Adrenal gland (tissue), 19 donors: ENCODE measurements at places on chromosomes 1 and 21. TPM values are rescaled to one million over a fixed set of nuclear protein-coding genes. Genes with fewer than 3 reads are reported as not detected.

GRCh38 chr21:36425286-36425685, 40.1 kb downstream of the CHAF1B start:
- no peak overlapping the region for H3K4me3 ChIP-seq
- H3K4me1 ChIP-seq, result peaks cover 9% of the 10 kb centered on the region
- no peaks in the 10 kb centered on the region for H3K27me3 ChIP-seq
- no peak for DNase-seq
- no peak overlapping the region for H3K27ac ChIP-seq

GRCh38 chr1:101293461-101294051, 56.7 kb downstream of the S1PR1 start:
- no peak overlapping the region for H3K27ac ChIP-seq
- no peak overlapping the region for H3K4me3 ChIP-seq
- DNase-seq, result no peak

Gene FASLG
- total RNA-seq, result 0.11 TPM

DNA sequence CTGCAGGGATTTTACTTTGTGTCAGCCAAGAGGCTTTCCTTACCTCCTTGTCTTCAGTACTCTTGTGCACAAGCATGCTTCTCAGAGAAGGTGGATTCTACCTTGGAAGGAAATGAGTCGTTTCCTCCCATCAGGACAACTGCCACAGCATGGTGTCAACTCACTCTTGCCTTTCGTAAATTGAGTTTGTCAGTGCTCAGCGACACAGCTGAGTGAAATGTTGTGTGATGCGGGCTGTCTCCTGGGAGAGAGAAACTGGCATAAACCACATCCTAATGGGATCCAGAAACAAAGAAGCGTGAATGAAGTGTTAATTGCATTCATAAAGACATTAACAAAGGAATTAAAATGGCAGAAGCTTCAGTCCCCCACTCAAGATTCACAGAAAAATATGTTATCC, 51.5 kb upstream of the SLC22A15 start:
- no peak overlapping the region for H3K27ac ChIP-seq
- no peaks in the 10 kb centered on the region for H3K36me3 ChIP-seq
- H3K27me3 ChIP-seq, result no peaks in the 10 kb centered on the region
- DNase-seq, result no peak

Gene ABCA4
- 0.11 TPM for total RNA-seq

GRCh38 chr1:28244549-28245251, 8.8 kb downstream of the ATP5IF1 start:
- DNase-seq, result no peak
- H3K27ac ChIP-seq, result no peak overlapping the region
- no peaks in the 10 kb centered on the region for H3K27me3 ChIP-seq
- peaks cover 35% of the 10 kb centered on the region for H3K4me1 ChIP-seq

DNA sequence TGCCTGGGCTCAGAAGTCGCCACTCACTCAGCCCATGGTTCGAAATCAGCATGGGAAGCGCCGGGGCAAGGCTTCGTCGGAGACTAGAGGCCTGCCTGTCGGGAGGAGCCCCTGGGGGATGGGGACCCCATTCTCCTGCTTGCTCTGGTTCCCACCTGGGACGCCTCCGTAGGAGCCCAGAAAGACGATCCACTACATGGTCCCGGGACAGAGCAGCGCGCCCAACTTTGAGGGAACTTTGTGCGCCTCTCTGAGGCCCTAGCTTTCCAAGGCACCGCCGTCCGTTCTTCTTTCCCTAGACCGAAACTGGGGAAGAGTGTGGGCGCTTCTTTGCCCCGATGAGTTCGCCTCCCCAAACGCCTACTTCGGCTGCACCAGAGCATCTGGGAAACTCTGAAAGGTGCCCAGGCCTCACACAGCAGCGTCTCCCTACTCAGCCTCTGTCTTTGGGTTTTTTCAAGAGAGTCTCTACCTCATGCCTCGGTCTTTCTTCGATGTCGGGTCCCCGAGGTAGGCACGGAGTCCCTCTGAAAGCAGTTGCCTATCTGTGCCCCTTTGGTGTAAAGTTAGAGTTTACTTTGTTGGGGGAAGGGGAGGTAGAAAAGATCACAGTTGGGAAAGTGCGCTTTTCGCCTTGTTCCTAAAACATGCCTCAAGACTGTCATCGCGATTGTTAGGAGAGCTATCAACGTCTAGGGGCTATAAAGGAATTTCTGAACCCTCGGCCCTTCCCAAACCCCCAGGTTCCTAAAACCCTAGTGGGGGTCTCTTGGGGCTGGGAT, 14.0 kb downstream of the NR5A2 start:
- H3K4me3 ChIP-seq, result no peak overlapping the region
- H3K4me1 ChIP-seq, result no peaks in the 10 kb centered on the region
- H3K27ac ChIP-seq, result no peak overlapping the region
- H3K36me3 ChIP-seq, result no peaks in the 10 kb centered on the region

DNA sequence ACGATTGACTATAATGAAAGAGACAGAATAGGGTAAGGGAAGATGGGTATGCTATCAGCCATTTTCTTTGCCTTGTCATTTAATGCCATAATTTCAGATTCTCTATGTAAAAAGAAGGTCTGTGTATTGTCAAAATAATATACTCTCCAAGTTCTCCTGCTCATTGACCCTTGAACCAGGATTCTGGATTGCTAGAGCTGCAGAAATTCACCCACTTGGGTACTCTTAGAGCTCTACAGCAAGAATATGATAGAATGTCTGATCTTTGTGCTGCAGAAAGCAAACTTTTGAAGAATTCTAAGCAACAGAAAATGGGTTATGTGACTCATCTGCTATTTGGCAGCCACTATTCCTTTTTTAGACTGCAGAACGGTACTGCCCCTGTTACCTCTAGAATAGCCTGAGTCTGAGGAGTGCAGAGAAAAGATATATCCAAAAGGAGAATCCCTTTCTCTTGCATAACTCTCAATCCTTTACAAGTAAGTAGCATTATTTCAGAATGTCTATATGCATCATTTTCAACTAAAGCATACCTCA, 78.2 kb upstream of the TENT5C start:
- H3K27ac ChIP-seq, result no peak overlapping the region
- H3K4me3 ChIP-seq, result no peak overlapping the region
- peaks cover 5% of the 10 kb centered on the region for H3K4me1 ChIP-seq

GRCh38 chr1:233242827-233243483, 52.6 kb downstream of the PCNX2 start:
- no peaks in the 10 kb centered on the region for H3K36me3 ChIP-seq
- no peak overlapping the region for H3K4me3 ChIP-seq
- peaks cover 16% of the 10 kb centered on the region for H3K4me1 ChIP-seq
- DNase-seq, result no peak
- H3K27me3 ChIP-seq, result no peaks in the 10 kb centered on the region

DNA sequence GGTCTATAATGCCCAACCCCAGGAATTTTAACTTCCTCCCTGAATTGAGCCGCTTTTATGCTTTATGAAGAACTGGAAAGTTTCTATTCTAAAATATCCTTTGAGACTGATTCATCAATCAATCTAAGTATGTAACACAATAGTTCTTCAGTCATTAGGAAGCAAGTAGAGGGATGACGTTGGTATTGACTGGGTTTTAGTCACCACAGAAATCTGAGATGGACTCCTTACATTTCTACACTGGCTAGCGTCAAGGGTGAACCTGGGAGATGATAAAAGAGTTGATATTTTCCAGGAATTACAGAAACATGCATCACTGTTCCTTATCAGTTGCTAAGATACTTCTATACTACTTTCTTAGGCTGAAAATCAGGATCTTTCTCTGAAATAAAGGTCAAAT, 308.0 kb downstream of the HMCN1 start:
- DNase-seq, result no peak
- no peak overlapping the region for H3K4me3 ChIP-seq
- no peaks in the 10 kb centered on the region for H3K4me1 ChIP-seq
- no peaks in the 10 kb centered on the region for H3K36me3 ChIP-seq
- no peaks in the 10 kb centered on the region for H3K27me3 ChIP-seq
- no peak overlapping the region for H3K27ac ChIP-seq

DNA sequence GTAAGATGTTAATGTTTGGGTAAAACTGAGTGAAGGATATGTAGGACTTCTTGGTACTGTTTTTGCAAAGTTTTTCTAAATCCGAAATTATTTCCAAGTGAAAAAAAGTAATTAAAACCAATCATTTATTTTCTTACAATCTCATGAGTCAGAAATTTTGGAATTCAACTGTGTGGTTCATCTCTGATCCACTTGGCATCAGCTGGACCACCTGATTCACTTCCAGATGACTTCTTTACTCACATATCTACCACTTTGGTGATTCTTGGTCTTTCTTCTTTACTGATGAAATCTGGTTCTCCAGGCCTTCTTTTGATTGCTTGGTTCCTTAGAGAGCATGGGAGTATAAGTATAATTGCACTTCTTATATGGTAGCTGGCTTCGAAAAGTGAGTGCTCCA, 254.9 kb upstream of the CACYBP start:
- no peaks in the 10 kb centered on the region for H3K36me3 ChIP-seq
- no peak overlapping the region for H3K27ac ChIP-seq
- H3K27me3 ChIP-seq, result no peaks in the 10 kb centered on the region
- no peak overlapping the region for H3K4me3 ChIP-seq
- DNase-seq, result no peak
- no peaks in the 10 kb centered on the region for H3K4me1 ChIP-seq

DNA sequence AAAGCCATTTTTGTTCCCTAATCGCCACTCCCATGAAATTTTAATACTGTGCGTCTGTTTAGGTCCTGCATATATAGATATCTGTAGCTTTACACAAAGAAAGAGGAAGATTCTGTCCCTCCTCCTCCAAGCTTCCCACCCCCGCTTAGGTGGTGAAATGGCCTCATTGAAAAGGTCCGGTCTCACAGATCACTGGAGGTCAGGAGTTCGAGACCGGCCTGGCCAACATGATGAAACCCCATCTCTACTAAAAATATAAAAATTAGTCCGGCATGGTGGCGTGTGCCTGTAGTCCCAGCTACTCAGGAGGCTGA, 20.9 kb downstream of the SLC2A7 start:
- no peak overlapping the region for H3K27ac ChIP-seq
- no peaks in the 10 kb centered on the region for H3K27me3 ChIP-seq
- H3K4me3 ChIP-seq, result no peak overlapping the region
- H3K36me3 ChIP-seq, result no peaks in the 10 kb centered on the region
- no peaks in the 10 kb centered on the region for H3K4me1 ChIP-seq
- no peak for DNase-seq

GRCh38 chr1:81424061-81424460, 376.7 kb upstream of the ADGRL2 start:
- DNase-seq, result no peak
- H3K4me3 ChIP-seq, result no peak overlapping the region

DNA sequence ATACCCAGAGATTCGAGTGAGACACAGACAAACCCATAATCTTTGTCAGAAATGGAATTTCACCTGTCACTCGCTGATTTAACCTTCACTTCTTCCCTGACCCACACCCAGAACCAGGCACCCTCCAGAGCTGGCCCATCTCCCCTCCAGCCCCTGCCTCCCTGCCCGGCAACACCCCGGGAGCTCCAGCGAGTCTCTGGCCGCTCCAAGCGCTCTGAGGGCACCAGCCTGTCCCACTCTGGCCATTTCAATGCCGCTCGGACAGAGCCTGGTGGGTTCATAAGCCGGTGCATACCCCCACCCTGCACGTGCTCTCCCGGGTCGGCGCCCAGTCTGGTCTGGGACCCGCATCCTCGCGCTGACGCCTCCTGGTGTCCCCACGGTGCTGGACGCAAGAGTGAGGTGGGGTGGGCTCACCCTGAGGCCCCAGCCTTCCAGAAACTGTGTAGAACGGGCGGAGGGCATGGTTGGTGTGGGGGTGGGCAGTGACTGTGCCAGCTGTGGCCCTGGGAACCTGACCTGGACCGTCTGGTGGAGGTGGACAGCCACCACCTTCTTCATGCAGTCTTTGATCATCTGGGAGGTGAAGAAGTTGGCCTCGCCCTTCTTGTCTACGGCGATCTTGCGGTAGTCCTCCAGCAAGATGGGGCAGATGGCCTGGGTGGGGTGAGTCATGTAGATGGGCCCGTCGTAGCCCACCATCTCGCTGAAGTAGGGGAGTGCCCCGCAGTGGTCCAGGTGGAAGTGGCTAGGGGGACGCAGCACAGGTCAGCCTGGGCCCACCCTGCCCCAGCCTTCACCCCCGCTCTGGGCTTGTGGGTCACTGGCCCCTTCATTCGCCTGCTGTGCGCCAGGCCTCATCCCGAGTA, 5.4 kb downstream of the INTS11 start:
- H3K27me3 ChIP-seq, result no peaks in the 10 kb centered on the region
- H3K4me3 ChIP-seq, result no peak overlapping the region
- DNase-seq, result no peak

GRCh38 chr1:50209749-50210148, 101.0 kb downstream of the ELAVL4 start:
- H3K27me3 ChIP-seq, result no peaks in the 10 kb centered on the region
- no peaks in the 10 kb centered on the region for H3K36me3 ChIP-seq
- no peak for DNase-seq
- no peaks in the 10 kb centered on the region for H3K4me1 ChIP-seq
- no peak overlapping the region for H3K4me3 ChIP-seq

Gene SPRR3
- total RNA-seq, result not detected

- no peak for DNase-seq
- H3K27me3 ChIP-seq, result peaks cover 20% of the 10 kb centered on the region
- H3K4me3 ChIP-seq, result no peak overlapping the region
These were observed 77.9 kb downstream of the PRDM16 start for GRCh38 chr1:3146907-3147306.

DNA sequence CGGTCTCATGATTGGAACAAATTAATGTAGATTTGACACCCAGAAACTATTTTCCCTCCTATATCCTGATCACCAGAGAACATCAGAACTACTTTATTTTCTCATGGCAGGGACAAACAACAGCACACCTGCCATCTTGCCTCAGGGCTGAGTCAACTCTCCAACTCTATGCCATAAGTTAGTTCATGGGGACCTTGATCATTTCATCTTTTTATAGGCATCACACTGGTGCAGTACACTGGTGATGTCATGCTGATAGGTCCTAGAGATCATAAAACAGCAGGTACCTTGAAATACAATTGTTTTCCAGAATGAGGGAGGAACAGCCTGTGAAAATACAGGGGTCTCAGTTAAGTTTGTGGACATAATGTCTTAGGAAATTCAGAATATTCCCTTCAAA, 45.8 kb downstream of the EDN2 start:
- no peaks in the 10 kb centered on the region for H3K36me3 ChIP-seq
- DNase-seq, result no peak
- peaks cover 4% of the 10 kb centered on the region for H3K27me3 ChIP-seq
- H3K27ac ChIP-seq, result no peak overlapping the region
- H3K4me1 ChIP-seq, result no peaks in the 10 kb centered on the region
- no peak overlapping the region for H3K4me3 ChIP-seq

DNA sequence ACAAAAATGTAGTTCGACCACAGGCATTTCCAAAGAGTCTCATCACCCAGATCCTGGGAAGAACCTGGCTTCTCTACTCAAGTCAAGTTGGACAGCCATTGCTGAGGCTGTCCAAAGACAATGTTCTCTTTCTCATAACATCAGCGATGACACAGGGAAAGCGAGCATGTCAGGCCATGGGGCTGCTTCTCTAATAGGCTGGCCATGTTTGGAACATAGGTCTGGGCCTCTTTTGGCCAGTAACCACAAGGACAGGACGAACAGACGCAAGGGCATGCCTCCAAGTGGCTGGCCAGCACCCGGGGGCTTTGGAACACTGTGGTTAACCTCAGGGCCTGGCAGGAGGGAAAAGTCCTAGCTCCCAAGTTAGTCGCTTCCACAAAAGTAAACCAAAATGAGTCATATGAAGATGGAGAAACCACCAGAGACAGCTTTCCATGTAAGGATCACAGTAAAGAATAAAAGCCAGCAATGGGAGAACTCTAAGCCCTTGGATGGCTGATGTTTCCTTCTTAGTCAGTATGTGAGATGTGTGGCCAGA, 80.6 kb upstream of the SLC44A3 start:
- H3K4me3 ChIP-seq, result no peak overlapping the region
- H3K27me3 ChIP-seq, result no peaks in the 10 kb centered on the region
- no peaks in the 10 kb centered on the region for H3K36me3 ChIP-seq
- H3K27ac ChIP-seq, result no peak overlapping the region
- no peaks in the 10 kb centered on the region for H3K4me1 ChIP-seq
- no peak for DNase-seq
